Retinal pigment epithelial cell (primary cell): ENCODE measurements at places on chromosomes 3 and 15.
A peak's percentile ranks its signal among the peaks of the same experiment; 100 is the strongest.

DNA sequence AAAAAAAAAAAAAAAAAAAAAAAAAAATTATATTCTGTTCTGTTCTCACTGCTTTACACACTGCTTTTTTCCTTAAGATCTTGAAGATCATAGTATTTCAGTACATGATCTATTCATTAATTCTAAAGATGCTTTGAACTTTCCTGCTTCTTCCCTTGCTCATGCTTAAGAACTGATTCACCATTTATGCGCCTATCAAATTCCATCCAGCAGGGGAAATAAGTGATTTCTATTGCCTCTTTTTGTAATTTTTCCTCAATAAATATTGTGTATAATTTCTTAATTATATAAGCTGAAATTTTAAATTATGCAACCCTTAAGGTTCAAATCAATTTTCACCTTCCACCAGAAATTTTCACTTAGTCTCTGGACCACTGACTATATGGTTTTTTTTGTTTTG lies 10.6 kb downstream of the DENND6A start:
- DNase-seq, result no peak

GRCh38 chr15:37028625-37029296 lies 71.6 kb downstream of the MEIS2 start:
- DNase-seq, result no peak

DNA sequence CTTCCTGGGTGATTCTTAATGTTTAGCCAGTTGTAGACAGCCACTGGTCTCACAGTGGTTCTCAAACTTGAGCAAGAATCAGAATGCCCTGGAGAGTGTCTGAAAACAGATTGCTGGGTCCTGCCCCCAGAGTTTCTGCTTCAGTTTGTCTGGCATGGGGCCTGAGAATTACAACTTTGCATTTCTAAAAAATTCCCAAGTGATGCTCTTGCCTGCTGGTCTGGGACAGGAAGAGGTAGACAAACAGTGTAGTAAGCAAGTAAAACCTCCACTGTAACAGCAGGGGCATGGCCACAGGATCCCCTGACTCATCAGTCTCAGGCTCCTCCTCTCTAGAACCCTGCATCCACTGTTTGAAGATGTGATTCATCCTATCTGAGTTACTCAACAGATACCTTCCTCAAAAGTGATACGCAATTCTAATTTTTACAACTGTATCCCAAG lies 36.5 kb downstream of the DZIP1L start:
- no peak for DNase-seq

- DNase-seq, result no peak
Observed at GRCh38 chr3:86991840-86992435, 989 bp upstream of the VGLL3 start.

DNA sequence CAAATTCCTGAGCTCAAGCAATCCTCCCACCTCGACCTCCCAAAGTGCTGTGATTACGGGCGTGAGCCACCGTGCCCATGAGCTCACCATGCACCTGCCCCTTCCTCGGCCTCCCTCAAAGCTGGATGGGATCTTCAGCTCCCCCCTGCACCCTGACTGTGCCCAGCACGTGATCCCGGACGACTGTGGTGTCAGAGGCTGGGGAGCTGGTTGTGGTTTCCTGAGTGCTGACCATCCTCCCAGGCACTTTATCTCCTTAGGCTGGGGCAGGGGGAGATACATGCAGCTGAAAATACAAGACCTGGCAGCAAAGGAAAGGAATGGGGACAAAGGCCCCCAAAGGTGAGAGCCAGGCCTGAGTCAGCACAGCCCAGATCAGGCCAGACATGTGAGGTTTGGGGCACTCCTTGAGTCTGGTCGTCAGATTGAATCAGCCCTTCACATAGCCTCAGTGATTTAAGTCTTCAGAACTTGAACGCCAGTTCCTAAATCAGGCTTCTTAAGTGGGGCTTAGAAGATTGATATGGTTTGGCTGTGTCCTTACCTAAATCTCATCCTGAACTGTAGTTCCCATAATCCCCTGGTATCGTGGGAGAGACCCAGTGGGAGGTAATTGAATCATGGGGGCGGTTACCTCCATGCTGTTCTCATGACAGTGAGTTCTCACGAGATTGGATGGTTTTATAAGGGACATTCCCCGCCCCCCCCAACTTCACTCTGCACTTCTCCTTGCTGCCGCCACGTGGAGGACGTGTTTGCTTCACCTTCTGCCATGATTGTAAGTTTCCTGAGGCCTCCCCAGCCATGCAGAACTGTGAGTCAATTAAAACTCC lies 35.8 kb downstream of the PRKCD start:
- DNase-seq, result no peak

GRCh38 chr15:62280625-62281024 lies 115.5 kb upstream of the C2CD4B start:
- DNase-seq, result no peak

GRCh38 chr3:33659856-33660434 lies 58.1 kb downstream of the CLASP2 start:
- DNase-seq, result no peak

DNA sequence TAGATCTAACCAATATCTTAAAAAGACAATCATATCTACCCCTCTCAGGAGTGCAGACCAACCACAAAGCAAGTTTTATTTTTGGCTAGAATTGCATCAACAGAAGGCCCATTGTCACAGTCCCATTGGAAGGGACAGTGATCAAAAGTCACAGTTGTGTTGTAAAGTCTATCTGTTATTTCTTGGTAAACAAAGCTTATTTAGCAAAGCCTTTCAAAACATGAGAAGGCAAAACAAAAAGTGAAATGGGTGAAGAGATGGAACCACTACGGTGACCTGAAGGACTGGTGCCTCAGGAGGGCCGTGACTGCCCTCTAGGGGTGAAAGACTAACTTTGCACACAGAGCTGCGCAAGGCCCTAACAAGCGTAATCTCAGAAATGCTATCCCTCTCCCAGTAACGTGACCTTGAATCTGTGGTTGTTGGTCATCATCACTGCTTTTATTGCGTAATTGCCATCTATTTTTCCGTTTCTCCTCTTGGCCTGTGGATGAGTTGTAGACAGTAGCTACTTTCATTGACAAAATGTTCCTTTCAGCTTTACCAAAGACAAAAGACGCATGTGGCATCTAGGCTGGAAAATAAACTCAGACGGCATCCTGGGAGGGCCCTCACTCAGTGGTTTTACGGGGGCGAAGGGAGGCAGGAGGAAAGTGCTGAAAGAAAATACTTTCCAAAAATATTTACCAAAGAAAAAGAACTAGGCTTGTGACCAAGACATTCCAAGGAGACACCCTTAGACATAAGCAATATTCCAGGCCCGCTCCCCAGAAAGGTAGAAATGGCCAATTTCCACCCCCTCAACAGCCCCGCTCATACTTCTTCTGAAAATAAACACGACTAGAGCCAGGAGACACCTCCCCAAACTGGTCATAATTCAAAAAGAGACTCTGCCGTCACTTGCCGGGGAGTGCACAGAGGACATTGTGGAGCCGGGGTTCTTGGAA lies 79.4 kb downstream of the FRMD4B start:
- peak; percentile 44 for DNase-seq

- DNase-seq, result no peak
Observed at GRCh38 chr3:79337798-79338197, 430.0 kb downstream of the ROBO1 start.

DNA sequence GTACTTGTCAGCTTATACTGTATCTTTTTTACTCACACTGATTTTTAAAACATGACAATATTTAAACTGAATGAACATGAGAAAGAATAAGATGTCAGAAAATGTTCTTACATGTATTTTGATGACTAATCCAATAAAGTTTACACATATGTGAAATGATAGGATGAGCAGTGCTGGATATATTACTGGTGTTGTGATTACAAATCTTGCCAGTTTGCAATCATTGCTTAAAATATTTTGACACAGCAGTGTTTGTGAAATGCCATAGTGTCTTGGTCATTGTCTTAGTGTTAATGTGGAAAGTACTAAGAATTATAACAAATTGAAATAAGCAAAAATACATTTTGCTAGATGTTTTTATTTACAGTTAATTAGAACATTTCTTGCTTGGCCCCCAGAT lies 118.7 kb upstream of the MLF1 start:
- DNase-seq, result no peak

DNA sequence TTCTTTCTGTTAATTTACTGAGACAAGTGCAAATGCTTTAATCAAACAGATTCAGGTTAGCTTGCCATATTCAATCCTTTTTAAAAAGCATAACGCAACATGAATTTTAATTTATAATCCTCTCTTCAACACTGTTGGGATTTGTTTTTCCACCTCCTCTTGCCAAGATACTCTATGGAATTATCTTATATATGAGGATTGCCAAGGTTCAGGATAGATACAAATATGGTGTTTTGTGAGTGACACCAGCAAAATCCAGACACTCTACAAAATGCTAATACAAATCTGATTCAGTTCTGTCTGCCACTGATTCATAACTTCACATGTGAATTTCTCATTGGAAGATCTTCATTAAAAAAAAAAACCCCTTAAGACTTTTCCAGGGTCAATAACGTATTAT lies 104.8 kb downstream of the FBN1 start:
- no peak for DNase-seq

- DNase-seq, result no peak
Observed at GRCh38 chr15:66882251-66883020, 180.4 kb downstream of the SMAD6 start.

GRCh38 chr3:140760324-140761075 lies 82.6 kb downstream of the TRIM42 start:
- no peak for DNase-seq

- DNase-seq, result no peak
Observed at GRCh38 chr15:73932381-73933191, 6.3 kb downstream of the LOXL1 start.

- DNase-seq, result no peak
Observed at GRCh38 chr3:167863811-167864551, 128.5 kb downstream of the SERPINI1 start.

- DNase-seq, result no peak
Observed at GRCh38 chr15:85457392-85457968, 77.1 kb downstream of the AKAP13 start.

GRCh38 chr3:7709376-7710082 lies 792.1 kb upstream of the LMCD1 start:
- DNase-seq, result no peak

DNA sequence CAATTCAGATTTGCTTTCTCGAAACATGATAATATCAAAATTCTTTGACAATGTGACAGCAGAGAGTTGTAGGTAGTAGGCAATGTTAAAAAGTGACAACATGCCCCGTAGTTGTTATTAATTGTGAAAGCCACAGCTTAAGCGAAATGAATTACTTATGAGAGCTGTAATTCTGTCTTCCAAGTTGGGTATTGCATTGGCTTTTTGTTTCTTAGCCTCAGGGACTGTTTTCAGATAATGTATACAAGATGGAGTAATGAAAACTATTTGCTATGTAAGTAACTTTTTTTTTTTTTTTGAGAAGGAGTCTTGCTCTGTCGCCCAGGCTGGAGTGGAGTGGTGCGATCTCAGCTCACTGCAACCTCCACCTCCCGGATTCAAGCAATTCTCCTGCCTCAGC lies 43.1 kb upstream of the MAP3K13 start:
- no peak for DNase-seq

DNA sequence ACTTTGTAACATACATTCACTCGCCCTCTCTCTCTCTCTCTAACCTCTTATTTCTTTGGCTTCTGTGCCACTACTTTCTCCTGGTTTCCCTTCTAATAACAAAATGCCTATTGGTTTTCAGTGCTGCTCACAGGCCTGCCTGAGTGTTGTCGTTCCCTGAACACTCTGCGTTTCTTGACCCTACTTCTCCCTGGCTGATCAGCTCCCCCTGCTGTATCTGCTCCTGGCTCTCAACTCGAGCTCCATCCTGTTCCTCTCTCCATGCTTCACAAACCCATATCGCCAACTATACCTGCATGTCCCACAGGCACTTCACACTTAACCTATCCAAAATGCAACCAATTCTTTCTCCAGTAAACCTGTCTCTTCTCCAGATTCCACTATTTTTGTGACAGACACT lies 111.4 kb downstream of the OPA1 start:
- DNase-seq, result no peak
